WTC11 (cell line): ENCODE measurements at places on chromosomes 5 and 9.

DNA sequence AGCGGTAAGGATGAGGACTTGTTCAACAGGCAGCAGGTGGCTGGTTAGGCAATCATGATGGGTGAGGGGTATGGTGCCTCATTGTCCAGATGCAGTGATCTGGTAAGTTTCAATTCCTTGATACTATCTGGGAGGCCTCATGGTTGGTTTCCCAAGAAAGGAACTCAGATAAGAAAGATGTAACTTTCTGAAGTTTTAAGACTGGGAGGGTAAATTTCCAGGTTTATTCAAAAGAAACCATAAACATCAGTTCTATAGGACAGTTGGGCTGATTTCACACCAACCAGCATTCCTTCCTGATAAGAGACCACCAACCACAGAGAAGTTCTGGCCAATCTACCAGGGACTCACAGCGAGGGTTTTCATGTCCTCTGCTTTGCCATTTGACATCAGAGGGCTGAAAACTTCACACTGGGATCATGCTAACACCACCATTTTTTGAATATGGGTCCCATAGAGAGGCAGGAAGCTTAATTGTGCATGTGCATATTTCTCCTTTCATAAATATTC lies 773 bp upstream of the AGGF1 start:
- H3K36me3 ChIP-seq: peaks cover 24% of the 10 kb centered on the region
- no peak overlapping the region for H3K27ac ChIP-seq
- peaks cover 9% of the 10 kb centered on the region for H3K4me1 ChIP-seq
- no peak overlapping the region for H3K4me3 ChIP-seq
- DNase-seq: no peak

DNA sequence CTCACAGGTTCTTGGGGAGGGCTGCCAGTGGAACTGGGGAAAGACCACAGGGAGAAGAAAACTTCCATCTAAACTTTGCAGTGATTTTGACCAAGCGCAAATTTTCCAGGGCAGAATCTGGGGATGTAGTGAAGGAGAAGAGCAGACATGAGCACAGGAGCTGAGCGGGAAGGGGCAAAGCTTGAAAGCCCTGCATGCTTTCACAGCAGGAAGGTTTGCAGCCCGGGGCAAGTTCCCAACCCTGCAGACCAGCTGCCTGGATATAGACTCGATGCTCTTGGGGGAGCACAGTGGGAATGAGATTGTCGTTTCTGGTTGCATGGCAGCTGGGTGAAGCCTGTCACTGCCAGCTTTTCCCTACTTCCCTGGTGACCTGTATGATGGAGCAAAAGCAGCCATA lies 276.8 kb upstream of the RORB start:
- H3K4me3 ChIP-seq: no peak overlapping the region
- peaks cover 21% of the 10 kb centered on the region for H3K27me3 ChIP-seq
- peaks cover 26% of the 10 kb centered on the region for H3K4me1 ChIP-seq

- no peaks in the 10 kb centered on the region for H3K36me3 ChIP-seq
- peaks cover 44% of the 10 kb centered on the region for H3K4me1 ChIP-seq
- no peak overlapping the region for H3K27ac ChIP-seq
Measured at GRCh38 chr9:95060234-95060633, 257.3 kb downstream of the FANCC start.

GRCh38 chr9:98247831-98248657 lies 7.4 kb downstream of the TBC1D2 start:
- H3K27me3 ChIP-seq: no peaks in the 10 kb centered on the region
- DNase-seq: no peak
- peaks cover 11% of the 10 kb centered on the region for H3K36me3 ChIP-seq
- peak overlapping the region; percentile 45; the same call in 1 of the 2 replicates for H3K27ac ChIP-seq
- H3K4me3 ChIP-seq: no peak overlapping the region
